ENCODE measurements at places on chromosomes 12 and 14.

- no peak for DNase-seq
Measured at GRCh38 chr12:47139000-47139681, 59.4 kb upstream of the AMIGO2 start.

DNA sequence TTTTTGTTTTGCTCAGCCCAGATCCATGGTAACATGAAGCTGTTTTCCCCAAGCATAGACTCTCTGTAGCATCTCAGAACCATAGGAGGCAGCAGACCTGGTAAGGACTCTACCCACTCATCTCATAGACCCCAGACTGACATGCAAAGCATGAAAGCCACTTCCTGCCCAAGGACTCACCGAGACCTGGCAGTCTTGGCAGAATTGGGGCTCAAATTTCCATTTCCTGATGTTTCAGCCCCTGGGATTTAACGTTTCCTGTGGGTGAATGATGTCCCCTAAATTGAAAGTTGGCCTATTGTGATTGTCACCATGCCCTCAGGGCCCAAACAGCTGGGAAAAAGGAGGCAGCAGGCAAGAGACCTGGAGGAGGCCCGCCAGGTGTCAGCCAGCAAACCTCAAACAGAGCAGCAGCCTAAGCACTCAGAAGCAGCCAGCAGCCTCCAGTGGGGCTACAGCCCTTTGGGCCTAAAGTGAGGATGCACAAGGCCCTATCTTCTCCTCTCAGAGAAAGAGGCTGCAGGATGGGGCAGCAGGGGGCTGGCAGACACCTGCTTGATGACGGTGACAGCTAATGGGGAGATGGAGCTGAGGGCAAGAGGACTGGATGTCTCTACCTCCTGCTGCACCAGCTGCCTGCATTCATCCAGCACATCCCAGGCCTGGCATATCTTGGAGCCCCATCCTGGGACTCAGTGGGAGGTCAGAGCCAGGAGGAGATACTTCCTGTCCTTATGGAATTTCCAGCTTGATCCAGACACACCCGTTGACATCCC, 8.5 kb downstream of the KRT85 start:
- DNase-seq, result no peak

DNA sequence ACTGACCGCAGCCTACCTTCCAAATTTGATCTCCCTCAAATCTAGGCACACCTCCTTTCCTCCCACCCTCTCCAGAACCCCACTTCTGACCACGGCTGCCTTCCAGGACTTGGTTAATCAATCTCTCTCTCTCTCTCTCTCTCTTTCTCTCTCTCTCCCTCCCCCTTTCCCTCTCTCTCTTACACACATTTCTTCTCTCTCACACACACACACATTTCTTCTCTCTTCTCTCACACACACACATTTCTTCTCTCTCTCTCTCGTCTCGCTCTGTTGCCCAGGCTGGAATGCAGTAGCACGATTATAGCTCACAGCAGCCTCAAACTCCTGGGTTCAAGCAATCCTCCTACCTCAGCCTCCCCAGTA, 521 bp upstream of the GMFB start:
- no peak for DNase-seq

DNA sequence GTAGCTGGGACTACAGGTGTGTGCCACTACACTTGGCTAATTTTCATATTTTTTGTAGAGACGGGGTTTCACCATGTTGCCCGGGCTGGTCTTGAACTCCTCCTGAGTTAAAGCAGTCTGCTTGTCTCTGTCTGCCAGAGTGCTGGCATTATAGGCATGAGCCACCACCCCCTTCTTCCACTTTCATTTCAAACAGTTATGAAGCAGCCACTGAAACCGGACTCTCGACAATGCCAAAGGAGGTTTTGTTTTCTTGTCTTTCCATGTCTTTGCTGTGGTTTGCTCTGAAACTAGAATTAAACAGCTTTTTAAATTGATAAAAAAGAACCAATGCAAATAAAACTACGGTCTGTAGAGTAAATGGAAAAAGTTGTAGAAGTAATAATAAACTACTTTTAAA, 30.4 kb downstream of the RAP1B start:
- DNase-seq, result no peak

- no peak for DNase-seq
Measured at GRCh38 chr12:1281683-1282366, 290.8 kb downstream of the ERC1 start.

DNA sequence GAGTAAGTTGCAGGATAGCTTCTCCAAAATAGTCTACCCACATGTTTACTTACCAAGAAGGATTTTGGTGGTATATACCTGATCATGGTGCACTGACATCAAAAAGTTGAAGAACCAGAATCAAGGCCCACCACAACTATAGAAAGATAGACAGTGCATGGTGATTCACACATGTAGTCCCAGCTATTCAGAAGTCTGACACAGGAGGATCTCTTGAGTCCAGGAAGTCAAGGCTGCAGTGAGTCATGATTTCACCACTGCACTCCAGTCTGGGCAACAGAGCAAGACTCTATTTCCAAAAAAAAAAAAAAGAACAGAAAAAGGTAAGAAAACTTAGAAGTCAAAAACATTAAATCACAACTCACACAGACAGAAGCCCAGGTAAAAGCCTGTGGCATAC, 422.2 kb upstream of the FOXG1 start:
- no peak for DNase-seq

GRCh38 chr12:129404556-129404955, 499.3 kb downstream of the TMEM132D start:
- no peak for DNase-seq
